ENCODE measurements at places on chromosomes 3 and 15. TPM values are rescaled to one million over a fixed set of nuclear protein-coding genes. Genes with fewer than 3 reads are reported as not detected.

Gene HTR3E
- total RNA-seq: not detected

Gene LSMEM2
- 0.22 TPM for total RNA-seq

Gene MORC1
- total RNA-seq: 0.06 TPM

Gene GOLGA8O
- 2.5 TPM for total RNA-seq

Gene LRRC2
- total RNA-seq: 7.5 TPM

Gene GCNT3
- 14.8 TPM for total RNA-seq

Gene CYP8B1
- total RNA-seq: 10.4 TPM

Gene NTRK3
- total RNA-seq: 25.5 TPM

Gene EPHA3
- 6.5 TPM for total RNA-seq

- no peak for DNase-seq
These were observed 190.8 kb upstream of the HES1 start for GRCh38 chr3:193945143-193945542.

DNA sequence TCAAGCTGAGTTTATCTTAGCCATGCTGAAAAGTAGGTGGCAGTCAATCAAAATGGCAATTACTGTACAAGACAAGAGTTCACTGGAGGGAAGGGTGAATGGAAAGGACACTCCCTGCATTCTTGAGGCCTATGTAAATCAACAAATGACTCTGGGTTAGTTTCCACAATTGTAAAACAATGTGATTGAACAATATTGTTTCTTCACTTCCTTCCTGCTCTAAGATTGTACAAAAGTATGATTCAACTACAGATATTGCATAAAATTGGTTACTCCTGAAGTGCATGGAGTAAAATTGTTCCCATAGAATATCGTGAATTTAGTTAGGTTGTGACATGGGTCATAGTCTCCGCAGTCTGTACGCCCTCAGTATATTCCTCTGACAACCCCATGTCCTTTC, 277.6 kb downstream of the LPP start:
- DNase-seq: no peak

DNA sequence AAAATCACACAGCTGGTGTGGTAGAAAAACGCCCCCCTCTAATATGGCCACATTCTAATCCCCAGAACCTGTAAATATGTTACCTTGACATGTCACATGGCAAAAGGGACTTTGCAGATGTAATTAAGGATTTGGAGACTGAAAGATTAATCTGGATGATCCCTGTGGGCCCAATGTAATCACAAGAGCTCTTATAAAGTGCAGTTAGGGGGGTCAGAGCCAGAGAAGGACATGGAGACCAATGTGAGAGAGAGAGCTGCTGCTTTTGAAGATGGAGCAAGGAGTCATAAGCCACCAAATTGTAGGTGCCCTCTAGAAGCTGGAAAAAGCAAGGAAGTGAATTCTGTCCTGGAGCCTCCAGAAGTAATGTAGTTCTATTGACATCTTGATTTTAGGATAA, 152.6 kb downstream of the PEX5L start:
- DNase-seq: no peak

DNA sequence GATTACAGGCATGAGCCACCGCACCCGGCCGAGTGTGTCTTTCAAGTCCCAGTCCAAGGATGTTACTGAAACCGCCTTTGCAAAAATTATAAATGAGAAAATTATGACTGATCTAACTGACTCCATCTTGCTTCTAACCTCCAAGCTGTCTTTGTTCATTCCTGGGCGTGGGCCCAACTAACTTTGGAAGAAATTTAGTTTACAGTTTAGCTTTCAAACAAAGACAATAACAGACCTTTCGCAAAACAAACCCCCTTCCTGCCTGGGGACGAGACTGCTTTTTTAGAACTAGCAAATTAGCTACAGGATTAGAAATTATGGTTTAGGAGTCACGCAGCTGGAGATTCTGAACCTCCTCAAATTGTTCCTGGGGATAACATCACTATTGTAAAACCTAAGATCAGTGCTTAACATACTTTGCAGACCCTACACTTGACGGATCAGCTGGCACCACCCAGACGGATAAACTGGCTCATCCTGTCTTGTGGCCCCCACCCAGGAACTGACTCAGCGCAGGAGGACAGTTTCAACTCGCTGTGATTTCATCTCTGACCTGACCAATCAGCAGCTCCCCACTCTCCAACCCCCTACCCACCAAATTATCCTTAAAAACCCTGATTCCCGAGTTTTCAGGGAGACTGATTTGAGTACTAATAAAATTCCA, 23.8 kb downstream of the NANOGP8 start:
- no peak for DNase-seq

GRCh38 chr15:91055548-91056331, 33.3 kb upstream of the VPS33B start:
- peak; percentile 70 for DNase-seq

DNA sequence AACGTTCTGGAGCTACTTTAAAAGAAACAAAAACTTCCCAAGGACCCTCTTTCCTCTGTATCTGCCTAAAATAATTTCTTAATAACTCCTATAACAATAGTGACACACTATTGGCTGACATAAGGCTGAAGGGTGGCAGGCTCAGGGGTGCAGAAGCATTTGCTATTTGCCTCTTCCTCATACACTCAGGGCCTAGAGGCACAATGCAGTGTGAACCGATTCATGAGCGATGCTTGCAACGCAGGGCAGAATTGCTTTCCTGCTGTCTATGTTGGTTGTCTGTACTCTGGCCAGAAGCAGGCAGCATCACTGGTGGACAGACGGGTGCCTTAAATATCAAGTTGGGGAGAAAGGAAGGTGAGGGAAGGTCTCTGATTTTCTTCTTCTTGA, 157.4 kb downstream of the AGBL1 start:
- no peak for DNase-seq

- DNase-seq: no peak
These were observed 483.6 kb downstream of the GBE1 start for GRCh38 chr3:81277853-81278252.

- DNase-seq: no peak
These were observed 103.9 kb upstream of the ROBO1 start for GRCh38 chr3:79871656-79872055.

DNA sequence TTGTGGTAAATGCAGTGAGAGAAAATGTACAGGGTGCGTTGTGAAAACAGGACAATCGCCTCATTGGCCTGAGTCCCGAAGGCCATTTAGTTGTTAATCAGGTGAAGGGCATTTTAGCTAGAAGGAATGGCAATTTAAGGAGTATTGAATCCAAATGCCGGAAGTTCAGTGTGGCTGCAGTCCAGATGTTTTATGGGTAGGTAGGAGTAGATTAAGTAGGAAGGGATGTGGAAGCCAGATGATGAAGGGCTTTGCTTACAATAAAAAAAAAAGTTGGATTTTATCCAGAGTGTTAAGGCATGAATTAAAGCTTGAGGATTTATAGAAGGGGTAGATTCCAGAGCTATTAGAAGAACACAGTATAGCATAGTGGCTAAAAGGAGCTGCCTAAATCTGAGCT, 572.7 kb downstream of the NLGN1 start:
- no peak for DNase-seq

DNA sequence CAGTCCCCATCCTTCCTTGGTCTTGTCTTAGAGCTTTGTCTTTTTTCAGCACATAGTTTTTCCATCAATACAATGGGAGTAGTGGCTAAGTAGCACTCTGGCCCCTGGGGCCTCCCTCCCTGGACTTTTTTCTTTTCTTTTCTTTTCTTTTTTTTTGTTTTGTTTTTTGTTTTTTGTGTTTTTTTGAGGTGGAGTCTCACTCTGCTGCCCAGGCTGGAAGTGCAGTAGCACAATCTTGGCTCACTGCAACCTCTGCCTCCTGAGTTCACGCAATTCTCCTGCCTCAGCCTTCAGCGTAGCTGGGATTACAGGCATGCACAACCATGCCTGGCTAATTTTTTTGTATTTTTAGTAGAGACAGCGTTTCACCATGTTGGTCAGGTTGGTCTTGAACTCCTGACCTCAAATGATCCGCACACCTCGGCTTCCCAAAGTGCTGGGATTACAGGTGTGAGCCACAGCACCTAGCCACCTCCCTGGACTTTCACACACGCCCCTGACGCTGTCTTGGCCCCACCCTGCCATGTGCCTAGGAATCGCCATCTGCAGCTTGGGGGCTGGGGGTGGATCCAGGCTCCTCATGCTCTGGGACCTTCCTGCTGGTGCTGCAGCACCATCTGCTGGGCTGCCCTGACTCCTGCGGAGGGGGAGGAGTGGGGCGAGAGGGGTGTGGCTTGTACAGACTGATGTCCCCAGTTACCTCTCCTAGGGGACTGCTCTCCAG, 2.8 kb downstream of the C15orf39 start:
- peak; percentile 92 for DNase-seq

DNA sequence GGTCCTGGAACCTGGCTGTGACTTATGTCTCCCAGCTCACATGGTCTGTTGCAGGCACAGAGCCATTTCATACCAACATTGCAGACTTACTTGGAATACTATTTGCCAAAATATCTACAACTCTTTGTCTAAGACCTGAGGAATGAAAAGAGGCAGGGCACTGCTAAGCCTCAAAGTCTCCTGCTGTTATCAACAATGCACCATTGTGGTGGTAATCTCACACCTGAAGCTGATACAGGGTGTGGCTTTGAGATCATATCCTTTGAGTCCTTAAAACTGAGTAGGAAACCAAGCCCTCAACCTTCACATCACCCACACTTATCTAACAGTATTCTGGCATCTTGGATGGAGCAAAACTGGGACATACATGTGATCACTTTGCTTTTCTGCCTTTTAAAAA, 782.0 kb downstream of the EPHA3 start:
- DNase-seq: no peak

DNA sequence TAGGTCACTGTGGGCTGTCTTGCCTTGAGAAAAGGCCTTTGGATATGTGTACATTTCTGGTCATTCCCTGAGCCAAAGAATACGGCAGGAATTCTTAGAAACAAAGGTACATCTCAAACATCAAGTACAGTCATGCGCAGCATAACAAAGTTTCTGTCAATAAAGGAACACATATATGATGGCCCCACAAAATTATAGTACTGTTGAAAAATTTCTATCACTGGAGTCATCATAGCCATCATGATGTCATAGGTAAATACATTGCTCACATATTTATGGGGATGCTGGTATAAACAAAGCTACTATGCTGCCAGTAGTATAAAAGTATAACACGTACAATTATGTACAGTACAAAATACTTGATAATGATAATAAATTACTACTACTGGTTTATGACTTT, 38.9 kb upstream of the NECTIN3 start:
- DNase-seq: no peak

DNA sequence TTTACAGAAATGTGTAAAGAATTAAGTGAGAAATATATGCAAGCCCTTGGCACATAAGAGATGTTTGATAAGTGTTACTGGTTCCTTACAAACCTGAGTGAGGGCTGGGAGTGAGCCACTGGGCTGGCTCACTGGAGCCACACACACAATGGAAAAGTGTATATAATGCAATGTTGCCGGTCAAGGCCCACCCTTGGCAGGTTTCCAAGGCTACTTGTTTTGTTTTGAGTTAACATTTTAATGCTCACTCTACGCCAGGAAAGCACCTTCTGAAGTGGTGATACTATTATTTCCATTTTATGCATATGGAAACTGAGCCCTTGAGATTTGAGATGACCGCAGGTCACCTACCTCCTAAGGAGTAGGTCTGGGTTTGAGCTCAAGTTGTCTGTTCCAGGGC, 71.8 kb upstream of the FHIT start:
- no peak for DNase-seq

DNA sequence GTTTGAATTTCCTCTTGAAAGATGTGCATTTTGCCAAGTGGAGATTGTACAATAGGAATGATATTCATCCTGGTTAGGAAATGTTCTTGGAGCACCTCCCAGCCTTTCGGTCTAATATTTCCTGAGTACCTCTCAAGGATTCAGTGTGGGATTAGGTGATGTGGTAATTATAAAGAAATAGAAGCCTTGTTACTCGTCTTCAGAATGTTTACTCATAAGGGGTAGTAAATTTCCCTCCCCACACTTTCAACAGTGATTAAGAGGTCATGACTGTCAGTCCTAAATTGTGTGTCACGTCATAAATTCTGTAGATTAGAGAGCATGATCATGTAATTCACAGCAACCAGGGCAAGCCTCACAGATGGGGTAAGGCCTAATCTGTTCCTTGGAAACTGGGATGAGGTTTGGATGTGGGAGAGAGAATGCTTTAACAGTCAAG, 633.1 kb upstream of the TBL1XR1 start:
- no peak for DNase-seq

Data from kidney (tissue), 22 donors.